ENCODE measurements at places on chromosomes 11 and 22.
A peak's percentile ranks its signal among the peaks of the same experiment; 100 is the strongest.

DNA sequence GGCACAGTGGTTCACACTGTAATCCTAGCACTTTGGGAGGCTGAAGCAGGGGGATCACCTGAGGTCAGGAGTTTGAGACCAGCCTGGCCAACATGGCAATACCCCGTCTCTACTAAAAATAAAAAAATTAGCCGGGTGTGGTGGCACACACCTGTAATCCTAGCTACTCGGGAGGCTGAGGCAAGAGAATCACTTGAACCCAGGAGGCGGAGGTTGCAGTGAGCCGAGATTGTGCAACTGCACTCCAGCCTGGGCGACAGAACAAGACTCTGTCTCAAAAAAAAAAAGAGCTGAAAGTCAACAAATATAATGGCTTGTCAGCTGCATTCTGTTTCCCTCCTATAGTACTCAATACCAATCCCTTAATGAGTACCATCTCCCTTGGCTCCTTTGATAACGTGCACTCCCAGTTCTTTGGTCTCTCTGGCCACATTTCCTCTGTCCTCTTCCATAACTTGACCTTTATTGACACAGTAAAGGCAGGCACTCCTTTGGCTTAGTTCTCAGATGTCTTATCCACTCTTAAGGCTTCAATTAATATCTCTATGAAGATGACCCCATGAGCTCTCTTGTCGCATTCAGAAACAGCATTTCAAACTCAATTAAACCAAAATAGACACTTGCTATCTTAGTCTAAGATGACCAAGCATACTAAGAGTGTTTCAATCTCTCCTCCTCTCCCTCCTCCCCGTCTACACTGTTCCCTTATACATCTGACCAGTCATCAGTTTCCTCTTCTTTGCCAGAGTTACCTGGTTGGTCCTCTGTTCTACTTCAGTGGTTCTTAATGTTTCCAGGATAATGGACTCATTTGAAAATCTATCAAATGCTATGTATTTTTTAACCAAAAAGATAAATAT is 4.8 kb downstream of the MAPK1 start:
- DNase-seq, result no peak

DNA sequence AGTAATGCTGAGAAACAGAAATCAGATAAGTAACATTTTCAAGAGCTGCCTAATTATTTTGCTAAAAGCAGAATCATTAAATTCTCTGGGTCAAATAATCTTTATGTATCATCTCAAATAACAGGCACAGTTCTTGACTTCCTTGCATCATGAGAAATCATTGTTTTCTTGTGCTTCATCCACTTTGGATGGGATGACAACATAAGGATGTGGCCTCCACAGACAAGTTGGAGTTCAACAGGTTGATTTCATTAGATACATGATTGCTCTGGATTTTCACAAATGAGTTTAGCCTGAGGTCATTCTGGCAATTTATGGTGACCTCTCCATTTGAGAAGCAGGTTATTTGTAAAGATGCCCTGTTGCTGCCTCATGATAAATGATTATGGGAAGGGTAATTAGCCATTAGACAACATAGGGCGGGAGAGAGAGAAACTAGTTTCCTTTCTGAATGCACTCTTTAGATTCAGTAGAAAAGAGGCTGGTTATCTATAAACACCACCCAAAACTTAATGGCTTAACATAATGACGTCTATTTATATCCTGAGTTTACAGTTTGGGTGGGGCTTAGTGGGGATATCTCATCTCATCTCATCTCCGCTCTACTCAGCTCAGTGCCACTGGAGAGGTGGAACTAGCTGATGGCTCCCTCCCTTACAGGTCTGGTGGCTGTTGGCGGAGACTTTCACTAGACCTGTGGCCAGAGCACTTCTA is 35.0 kb upstream of the ADORA2A start:
- no peak for DNase-seq

DNA sequence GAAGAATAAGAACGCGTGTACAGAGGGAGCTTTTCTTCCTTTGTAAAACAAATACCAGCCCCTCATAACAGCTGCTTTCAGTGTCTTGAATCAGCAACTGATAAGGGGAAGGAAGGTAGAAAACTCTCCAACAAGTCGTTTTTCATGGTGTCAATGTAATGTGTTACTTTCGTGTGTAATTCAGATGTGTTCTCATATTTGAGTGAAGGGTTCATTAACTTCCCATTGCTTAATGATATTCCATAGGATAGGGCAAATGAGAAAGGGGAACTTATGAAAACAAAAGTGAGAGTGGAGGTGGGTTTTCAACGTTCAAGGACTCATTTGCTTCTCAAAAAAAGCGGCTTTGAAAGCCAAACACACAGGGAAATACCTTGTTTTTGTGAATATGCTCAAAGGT is 452.1 kb downstream of the NTM start:
- DNase-seq, result no peak

- peak; percentile 67 for DNase-seq
Observed at GRCh38 chr22:50184004-50184901, 1.5 kb upstream of the TRABD start.

- DNase-seq, result peak; percentile 57
Observed at GRCh38 chr11:114080219-114080618, 20.7 kb downstream of the ZBTB16 start.

DNA sequence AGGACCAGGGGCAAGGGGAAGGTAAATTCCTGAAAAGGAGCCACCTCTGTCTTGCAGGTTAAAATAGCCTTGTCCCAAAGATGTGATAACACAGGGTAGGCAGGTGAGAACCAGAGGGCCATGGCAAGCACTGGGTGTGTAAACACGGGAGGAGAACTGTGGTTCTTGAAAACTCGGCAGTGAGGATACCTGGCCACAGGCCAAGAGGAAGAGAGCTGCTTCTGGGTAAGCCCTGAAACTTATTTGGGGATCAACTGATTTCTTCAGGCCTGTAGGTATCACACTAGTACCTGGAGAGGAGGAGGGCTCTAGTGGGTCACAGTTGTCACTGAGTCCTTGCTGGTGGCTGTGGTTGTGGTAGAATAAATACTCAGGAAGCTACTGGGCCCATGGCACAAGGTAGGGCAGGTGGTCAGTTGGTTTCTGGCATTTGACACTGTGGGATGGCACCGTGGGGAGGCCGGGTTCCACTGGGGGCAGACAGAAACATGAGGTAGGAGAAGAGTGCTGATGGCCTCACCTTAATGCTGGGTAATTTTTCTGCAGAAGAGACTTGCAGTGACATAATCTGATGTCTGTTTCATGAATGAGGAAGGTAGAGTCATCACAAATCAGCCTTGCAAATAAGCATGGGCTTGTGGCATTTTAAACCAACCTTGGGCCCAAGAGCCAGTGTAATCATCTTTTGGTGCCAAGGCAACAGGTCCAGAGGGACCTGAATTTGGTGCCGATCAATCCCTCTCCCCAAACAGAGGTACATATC is 22.0 kb downstream of the AMPD3 start:
- no peak for DNase-seq

DNA sequence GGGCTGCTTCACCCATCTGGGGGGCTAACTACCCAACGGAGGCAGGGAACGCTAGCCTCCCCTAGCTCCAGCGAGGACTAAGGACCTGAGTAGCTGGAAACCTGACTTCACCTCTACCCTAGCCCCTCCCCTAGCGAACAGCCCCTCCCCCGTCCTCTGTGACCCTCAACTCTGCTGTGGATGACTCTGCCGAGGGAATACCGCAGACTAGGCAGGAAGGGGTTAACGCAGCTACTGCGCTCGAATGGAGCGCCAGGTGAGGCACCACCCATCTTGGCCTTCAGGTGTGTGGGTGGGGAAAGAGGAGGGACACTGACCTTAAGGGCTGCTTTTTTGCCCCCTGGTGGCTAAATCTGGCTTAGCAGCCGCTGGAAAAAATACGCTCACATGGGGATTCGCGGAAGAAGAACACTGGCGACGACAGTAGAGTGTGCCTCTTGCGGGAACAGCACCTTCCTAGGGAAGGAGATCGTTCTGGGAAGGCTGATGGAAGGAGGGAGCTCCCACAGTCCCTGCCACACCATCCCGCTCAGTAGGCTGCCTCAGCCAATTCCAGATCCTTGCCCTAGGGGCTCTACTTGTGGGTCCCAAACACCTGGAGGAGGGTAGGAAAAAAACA is 4.5 kb upstream of the BCL9L start:
- DNase-seq, result peak; percentile 72

DNA sequence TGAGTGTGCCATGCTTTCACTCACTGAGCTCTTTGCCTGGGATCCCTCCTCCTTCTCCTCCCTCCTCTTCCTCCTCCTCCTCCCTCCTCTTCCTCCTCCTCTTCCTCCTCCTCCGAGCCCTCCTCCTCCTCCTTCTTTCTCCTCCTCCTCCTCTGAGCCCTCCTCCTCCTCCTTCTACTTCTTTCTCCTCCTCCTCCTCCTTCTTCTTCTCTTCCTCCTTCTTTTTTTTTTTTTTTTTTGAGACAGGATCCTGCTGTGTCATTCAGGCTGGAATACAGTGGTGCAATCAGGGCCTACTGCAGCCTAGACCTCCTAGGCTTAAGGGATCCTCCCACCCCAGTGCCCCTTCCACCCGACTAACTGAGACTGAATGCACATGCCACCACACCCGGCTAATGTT is 62.3 kb downstream of the DEUP1 start:
- no peak for DNase-seq

- peak; percentile 47 for DNase-seq
Observed at GRCh38 chr11:110069158-110069737, 23.9 kb upstream of the ZC3H12C start.

- DNase-seq, result no peak
Observed at GRCh38 chr11:113001709-113002108, 40.5 kb downstream of the NCAM1 start.

GRCh38 chr22:41562461-41562860 is 1.7 kb downstream of the CSDC2 start:
- no peak for DNase-seq

DNA sequence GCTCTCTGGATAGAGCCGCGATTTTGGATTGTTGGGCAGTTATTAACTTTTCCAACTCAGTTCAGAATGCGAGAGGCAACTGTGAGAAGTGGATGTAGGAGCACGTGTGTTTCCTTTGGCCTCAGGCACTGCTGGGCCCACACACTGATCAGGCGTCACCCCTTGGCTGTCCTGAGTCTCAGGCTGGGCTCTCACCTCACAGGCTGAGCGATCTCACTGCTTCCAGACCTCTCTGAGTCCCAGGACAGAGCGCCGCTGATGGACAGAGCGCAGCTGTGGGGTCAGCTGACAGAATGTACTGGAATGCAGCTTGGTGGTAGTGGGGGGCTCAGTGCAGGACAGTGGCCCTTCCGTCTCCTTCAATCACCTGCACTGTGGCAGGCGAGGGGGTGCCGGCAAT is 516.2 kb downstream of the TBC1D22A start:
- no peak for DNase-seq

DNA sequence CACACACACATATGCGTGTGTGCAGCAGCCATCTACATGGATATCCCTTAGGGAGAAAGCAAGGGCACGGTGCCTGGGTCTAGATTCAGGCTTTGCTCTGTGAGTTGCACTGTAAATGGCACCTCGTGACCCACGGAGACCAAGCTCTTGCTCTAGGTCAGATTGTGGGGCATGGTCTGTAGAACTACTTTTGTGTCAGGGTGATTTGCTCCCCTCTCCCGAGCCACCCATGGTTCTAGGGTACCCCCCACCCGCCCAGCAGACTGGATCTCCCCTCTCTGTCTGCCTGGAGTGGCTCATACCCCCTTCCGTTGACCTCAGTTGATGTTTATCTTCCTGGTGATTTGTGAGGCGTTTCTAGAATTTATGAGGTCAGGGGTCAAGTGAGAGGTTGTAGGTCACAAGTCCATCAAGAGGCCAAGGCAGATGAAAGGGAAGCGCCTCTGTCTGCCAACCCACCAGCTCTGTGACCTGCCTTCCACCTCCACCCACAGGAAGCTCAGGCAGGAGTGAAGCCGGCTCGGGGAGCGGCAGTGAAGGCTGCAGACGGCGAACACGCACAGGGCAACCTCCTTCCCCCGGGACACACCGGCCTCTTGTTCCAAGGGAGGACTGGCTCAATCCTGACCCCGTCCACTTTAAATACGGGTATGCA is 76.2 kb upstream of the TTLL12 start:
- DNase-seq, result no peak

DNA sequence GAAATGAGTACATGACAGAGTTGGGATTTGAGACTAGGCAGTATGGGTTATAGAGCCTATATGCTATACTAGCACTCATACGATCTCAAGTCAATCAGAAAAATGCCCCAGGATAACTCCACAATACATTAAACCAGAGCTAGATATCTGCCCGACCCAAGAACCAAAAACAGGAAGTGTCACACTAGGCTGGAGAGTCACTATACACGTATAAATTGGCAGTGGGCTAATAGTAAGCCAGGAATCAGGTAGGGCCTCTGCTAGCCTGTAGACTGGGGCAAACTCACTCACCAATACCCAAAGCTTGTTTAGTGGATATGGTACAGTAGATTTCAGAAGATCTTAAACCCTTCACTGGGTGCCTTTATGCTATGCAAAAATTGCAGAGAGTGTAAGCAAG is 16.2 kb upstream of the EIF4G2 start:
- no peak for DNase-seq

DNA sequence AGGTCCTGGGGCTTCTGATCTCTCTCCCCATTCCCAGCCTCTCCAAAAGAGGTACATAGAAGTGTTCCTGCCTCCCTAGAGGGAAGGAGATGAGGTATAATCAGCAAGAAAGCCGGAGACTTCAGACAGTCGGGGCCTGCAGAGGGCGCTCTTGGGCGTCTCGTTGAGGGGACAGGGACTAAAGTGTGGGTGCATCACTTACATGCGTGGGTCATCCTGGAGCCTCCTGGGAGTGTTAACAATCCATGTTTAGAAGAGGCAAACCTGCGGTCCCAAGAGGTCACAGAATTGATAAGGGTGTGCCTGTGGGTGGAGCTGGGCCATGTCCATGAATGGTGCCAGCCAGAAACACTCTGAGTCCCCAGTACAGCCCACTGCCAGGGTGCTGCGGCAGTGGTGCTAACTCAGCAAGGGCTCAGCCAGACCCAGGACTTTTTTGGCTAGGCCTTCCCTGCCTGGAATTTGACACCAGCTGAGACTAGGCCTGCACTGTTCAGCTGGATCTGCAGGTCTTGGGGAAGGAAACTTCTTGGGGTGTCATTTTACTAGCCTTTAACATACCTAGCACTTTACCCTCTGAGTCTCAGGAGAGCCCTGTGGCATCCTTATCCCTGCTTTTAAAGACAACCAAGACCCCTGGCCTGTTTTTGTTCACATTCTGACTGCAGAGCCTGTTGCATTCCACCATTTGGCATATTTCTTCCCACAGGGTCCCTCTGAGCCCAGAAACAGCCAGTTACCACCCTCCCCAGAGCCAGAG is 5.5 kb downstream of the YDJC start:
- no peak for DNase-seq

- DNase-seq, result no peak
Observed at GRCh38 chr11:106681435-106681834, 336.8 kb downstream of the GUCY1A2 start.

- no peak for DNase-seq
Observed at GRCh38 chr11:36273110-36273509, 16.1 kb downstream of the COMMD9 start.

All from inflammatory macrophage treated with lipopolysaccharide for 1 hour (primary cell).